Lung microvascular endothelial cell (primary cell): ENCODE measurements at places on chromosomes 4 and X. TPM values are rescaled to one million over a fixed set of nuclear protein-coding genes. Genes with fewer than 3 reads are reported as not detected.

- peak; percentile 69 for DNase-seq
These were observed 43.5 kb downstream of the NUDT9 start for GRCh38 chr4:87465739-87466366.

C4orf51 gene
- total RNA-seq = not detected in 2 replicates

- no peak for DNase-seq
These were observed 230.3 kb downstream of the UNC5C start for GRCh38 chr4:95318483-95318882.

DNA sequence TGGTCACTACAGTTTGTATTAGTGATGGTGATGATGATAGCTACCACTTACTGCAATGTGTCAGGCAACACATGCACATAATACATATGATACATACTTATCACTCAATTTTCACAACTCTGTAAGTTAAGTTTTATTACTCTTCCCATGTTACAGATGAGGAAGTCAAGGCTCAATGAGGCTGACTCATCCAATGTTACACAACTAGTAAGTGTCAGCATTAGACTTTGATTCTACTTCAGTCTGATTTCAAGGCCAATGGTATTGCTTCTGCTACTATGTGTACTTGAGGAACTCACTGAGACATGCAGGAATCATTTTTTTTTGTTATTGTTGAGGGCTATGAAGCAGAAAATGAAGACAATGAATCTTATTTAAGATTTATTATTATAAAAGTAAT is 96.4 kb upstream of the TRPC5OS start:
- DNase-seq = no peak
